ENCODE measurements at places on chromosomes 5 and 9.

- no peak for DNase-seq
Measured at GRCh38 chr9:137250329-137251193, 525 bp upstream of the STPG3 start.

DNA sequence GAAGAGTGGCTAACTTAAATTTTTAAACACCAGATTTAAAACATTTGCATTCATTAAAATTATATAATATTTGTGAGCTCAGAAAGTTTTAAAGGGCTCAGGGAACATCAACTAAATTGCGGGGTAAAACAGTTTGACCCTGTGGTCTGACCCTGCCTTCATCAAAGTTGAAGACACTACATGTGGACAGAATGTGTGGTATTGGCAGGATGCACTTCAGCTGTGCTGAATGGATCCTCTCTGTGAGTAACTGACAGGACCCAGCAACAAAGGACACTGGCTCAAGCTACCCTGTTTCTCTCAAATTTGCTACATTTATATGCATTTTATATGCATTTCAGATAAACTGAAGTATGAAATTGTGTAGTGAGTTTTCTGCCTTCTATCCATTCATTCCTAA, 288.5 kb downstream of the ZNF608 start:
- no peak for DNase-seq

GRCh38 chr5:65482736-65483545, 1.2 kb upstream of the ADAMTS6 start:
- peak; percentile 74 for DNase-seq

GRCh38 chr9:89606624-89607311, 2.0 kb downstream of the GADD45G start:
- peak; percentile 62 for DNase-seq

DNA sequence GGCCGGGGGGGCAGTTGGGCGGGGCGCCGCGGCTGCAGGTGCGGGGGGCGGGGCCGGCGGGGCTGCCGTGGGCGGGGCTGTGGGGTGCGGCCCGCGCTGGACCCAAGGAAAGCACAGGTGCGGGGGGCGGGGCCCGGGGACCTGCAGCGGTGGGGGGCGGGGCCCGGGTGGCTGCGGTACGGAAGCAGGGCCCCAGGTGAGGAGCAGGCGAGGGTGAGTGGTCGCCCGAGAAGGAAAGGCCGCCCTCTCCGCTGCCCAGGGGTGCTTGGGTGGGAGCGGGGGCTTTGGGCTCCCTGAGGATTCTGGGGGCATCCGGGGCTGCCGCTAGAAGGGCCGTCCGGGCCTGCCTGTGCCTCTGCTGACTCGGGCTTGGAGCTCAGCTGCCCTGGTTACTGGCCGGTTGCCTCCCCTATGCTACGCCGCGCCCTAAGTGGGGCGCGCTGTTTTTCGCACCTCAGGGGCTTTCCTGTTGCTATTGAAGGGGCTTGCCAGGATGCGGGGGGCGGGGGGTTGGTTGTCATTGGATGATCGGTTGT, 767 bp downstream of the RALGPS1 start:
- no peak for DNase-seq

GRCh38 chr9:106478727-106479126, 384.2 kb upstream of the ZNF462 start:
- DNase-seq: no peak

GRCh38 chr9:131500939-131501541, 1.7 kb upstream of the POMT1 start:
- peak; percentile 98 for DNase-seq

- no peak for DNase-seq
Measured at GRCh38 chr9:93660352-93661046, 84.1 kb downstream of the PHF2 start.

- no peak for DNase-seq
Measured at GRCh38 chr9:37301042-37301853, 121.2 kb upstream of the GRHPR start.

GRCh38 chr5:13591621-13592020, 352.9 kb downstream of the DNAH5 start:
- DNase-seq: peak; percentile 99

DNA sequence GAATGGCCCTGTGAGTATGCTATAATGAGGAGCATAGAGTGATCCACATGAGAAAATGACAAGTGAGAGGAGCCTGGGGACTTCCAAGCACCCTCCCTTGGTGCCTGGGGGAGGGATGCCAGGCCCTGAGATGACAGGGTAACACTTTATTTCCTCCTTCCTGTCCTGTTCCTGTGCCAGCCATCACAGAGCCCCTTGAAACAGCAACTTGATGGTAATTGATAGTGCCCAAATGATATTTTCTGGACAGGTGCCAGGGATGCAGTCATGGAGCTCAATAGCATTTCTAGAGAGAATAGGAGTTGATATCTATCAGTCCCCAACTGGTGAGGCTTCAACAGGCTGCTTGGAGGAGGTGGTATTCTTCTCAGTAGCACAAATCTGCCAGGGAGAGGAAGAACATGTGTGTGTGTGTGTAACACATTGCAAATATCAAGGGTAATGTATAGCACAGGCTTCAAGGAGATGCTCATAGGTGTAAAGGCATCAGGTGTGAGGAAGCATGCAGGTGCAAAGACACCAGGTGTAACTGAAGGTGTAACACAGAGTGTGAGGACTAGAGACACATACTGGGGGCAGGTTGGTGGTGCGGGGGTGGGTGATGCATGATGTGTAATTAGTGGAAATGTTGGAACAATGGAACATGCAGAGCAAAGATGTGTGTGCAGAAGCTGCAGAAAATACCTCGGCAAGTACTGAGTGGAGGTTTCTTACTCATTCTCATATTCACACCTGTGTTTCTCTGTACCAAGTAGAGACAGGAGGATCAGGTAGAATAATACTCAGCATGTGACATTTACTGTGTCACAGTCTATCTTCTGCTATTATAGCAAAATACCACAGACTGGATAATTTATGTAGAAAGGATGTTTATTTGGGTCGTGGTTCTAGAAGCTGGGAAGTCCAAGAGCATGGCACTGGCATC, 18.1 kb upstream of the WWC1 start:
- DNase-seq: no peak

- no peak for DNase-seq
Measured at GRCh38 chr5:179139936-179140235, 79.7 kb downstream of the ZNF354C start.

- no peak for DNase-seq
Measured at GRCh38 chr9:31251386-31251785, 1133.1 kb upstream of the ACO1 start.

DNA sequence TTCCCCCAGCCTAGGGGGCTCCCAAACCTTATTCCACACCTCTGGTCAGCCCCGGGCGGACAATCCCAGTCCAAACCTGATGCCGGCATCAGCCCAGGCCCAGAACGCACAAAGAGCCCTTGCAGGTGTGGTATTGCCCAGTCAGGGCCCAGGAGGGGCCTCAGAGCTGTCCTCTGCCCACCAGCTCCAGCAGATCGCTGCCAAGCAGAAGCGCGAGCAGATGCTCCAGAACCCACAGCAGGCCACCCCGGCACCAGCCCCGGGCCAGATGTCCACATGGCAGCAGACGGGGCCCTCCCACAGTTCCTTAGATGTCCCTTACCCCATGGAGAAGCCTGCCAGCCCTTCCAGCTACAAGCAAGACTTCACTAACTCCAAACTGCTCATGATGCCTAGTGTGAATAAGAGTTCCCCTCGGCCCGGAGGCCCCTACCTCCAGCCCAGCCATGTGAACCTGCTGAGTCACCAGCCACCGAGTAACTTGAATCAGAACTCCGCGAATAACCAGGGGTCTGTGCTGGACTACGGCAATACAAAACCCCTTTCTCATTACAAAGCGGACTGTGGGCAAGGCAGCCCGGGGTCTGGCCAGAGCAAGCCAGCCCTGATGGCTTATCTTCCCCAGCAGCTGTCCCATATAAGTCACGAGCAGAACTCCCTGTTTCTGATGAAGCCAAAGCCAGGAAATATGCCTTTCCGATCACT, 27.6 kb upstream of the LTC4S start:
- DNase-seq: peak; percentile 61

DNA sequence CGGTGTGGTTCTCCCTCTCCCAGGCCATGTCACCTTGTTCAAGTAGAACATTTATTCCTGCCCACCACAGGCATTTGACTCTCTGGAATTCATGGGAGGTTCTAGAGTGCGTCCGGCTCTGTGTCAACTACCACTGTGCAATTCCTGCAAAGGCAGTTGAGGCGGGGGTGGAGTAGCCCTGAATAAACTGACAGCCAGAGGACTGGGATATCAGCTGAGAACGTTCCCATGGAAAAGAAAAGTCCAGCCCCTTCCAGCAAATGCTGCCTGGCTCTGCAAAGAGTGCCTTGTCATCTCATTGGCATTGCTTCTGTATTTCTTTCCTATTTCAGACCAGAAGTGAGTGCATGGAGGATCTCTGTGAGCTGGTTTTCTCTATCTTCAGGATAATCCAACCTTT, 18.9 kb upstream of the MEGF9 start:
- DNase-seq: peak; percentile 38

DNA sequence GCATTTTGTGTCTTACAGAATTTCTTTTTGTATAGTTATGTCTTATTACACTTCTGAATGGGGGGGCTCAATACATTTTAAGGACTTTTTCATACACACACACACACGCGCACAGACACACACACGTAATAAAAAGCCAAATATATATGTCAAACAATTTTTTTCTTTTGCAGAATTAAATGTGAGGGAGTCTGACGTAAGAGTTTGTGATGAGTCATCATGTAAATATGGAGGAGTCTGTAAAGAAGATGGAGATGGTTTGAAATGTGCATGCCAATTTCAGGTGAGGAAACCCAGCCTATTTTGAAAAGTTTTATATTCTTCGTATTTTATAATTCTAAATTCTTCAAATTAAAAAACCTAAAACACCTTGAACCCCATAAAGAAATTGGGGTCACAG, 25.6 kb downstream of the TMEFF1 start:
- peak; percentile 46 for DNase-seq

GRCh38 chr5:134257176-134257575, 31.3 kb upstream of the PPP2CA start:
- no peak for DNase-seq

GRCh38 chr5:65668696-65669095, 43.9 kb downstream of the SHLD3 start:
- DNase-seq: no peak

GRCh38 chr9:73133022-73133651, 18.5 kb upstream of the ANXA1 start:
- DNase-seq: peak; percentile 39

DNA sequence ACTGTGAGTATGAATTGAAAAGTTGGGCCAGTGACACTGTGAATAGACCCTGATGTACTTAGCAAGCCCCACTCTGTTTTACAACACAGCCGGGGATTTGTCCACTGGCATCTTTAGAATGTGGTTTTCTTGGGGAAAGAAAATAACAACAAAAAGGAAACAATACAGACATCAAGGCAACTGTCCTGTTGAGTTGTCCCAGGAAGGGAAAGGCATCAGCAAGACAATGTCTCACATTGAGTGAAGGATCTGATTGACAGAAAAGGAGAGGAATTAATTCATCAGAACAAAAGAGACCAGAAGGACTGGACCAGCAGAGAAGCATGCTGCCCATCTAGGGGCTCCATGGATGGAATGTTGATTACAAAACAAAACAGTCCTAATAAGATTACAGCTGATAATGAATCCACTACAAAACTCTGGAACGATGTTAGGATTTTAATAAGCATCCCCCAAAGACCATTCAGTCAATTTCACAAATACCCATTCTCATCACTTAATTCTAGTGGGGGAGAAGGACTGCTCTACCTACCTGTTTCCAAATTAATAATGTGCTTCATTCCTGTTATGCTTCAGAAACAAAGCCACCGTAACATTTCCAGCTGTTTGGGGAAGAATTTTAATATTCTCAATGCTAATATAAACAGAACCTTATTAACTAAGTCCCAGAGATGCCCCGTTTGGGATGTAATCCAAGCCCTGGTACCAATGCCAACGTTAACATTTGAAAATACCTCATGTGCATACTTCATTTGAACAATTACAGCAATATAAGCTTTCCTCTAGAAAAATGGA, 298.0 kb downstream of the SPOCK1 start:
- DNase-seq: no peak

GRCh38 chr5:26869781-26870180, 168.6 kb downstream of the CDH9 start:
- DNase-seq: no peak

- DNase-seq: no peak
Measured at GRCh38 chr9:89122949-89123348, 55.7 kb downstream of the SHC3 start.

- DNase-seq: no peak
Measured at GRCh38 chr5:35828082-35828598, 28.6 kb upstream of the IL7R start.

- DNase-seq: no peak
Measured at GRCh38 chr9:86794391-86795046, 152.8 kb downstream of the GAS1 start.

DNA sequence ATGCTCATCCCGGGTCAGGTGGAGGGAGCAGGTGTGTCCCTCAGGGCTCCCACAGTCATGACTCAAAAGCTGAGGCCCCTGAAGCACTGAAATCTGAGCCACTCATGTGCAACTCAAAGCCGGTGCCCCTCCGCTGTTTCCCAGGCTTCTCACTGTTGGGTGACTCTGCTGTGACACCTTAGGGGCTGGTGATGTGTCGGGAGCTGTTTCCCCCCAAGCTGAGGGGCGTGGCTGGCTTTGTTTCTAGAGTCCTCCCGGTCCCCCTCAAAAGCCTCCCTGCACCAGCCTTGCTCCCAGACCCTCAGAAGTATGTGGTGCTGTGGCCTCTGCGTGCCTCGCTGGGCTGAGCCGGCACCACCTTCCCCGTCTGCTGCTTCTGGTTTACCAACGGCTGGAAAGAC, 39.7 kb downstream of the PLPP7 start:
- no peak for DNase-seq

DNA sequence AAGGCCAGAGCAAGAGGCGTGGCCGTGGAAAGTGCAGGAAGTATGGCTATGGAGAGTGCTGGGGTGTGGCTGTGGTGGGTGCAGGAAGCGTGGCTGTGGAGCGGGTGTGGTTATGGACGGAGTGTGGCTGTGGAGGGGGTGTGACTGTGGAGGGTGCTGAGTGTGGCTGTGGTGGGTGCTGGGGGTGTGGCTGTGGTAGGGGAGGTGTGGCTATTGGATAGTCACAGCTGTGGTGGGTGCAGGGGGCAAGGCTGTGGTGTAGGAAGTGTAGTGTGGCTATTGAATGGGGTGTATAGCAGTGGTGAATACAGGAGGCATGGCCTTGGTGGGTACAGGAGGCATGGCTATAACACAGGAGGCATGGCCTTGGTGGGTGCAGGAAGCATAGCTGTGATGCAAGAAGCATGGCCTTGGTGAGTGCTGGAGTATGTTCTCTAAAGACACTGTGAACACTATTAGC, 40.8 kb upstream of the SPATA31C2 start:
- no peak for DNase-seq

- peak; percentile 66 for DNase-seq
Measured at GRCh38 chr5:139658501-139658927, 10.4 kb downstream of the CXXC5 start.

DNA sequence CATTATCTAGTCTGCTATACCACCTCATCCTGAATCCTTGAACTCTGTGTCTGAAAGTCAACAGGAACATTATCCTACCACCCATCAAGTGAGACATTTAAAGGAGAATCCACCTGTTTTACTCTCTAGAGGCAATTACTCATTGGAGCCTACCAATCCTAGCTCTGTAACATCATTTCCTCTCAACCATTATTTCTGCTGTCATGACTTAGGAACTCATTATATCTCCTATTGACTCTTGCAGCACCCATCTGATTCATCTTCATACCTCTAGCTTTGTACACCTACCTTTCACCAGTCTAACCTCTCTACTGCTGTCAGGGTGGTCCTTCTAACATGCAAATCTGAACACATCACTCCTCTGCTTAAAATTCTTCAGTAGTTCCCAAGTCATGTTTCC, 481.5 kb downstream of the NFIB start:
- DNase-seq: no peak

- no peak for DNase-seq
Measured at GRCh38 chr5:177992466-177992865, 3.6 kb downstream of the PROP1 start.
